ENCODE measurements at places on chromosomes 12 and 14. TPM values are rescaled to one million over a fixed set of nuclear protein-coding genes. Genes with fewer than 3 reads are reported as not detected.

DNA sequence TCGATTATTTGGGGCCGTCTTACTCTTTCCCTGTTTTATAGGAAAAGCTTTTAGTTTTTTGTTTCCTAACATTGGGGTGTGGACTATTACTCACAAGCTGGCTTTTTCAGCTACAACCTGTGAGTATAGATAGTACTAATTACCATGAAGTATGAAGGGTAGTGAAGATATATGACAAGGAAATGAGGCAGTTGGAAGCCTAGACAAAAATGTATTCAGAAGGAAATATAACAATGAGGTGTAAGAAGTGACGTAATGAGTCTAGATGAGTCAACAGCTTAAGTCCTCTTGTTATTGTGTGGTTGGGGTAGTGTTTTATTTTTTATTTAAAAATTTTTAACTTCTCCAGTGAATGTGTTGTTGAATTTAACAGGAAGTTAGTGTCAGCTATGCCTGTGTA is 804.5 kb downstream of the NRXN3 start:
- no peak for DNase-seq

DNA sequence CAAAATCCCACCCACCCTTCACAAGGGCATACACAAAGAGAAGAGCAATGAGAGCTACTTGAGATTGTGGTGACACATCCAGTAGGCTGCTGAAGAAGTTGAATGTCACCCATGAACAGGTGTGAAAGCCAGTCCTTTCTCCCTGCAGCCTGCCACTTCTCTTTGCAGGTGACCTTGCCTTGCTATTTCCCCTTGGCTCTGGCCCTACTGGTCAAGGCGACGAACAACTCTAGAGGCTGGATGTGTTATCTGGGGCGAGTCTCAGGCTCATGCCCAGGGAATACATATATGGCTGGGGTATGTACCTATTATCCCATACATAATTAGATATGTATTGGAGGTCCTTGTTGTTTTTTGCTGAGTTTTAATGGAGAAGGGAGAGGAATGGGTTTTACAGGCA is 70.2 kb upstream of the EGLN3 start:
- DNase-seq: no peak

GRCh38 chr14:98348505-98348904 is 923.5 kb downstream of the BCL11B start:
- no peak for DNase-seq

- no peak for DNase-seq
These were observed 19.1 kb downstream of the BBOF1 start for GRCh38 chr14:74038020-74038859.

DNA sequence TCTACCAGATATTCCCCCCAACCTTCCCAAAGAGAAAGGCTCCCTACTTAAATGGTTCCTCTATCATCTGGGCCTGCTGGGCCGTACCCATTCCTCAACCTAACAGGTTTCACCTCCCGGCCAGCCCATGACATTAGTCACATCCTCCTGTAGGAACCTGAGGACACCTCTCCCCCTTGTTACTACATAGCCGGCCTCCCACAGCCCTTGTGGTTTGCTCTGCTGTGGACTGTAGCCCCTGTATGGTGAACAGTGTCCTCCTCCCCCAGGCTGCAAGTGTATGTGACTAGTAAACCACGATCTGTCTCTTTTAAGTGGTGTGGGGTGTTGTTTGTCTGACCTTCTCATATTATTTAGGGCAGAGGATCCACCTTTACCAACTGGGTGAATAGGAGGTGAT is 371.7 kb downstream of the RGS6 start:
- DNase-seq: no peak

DNA sequence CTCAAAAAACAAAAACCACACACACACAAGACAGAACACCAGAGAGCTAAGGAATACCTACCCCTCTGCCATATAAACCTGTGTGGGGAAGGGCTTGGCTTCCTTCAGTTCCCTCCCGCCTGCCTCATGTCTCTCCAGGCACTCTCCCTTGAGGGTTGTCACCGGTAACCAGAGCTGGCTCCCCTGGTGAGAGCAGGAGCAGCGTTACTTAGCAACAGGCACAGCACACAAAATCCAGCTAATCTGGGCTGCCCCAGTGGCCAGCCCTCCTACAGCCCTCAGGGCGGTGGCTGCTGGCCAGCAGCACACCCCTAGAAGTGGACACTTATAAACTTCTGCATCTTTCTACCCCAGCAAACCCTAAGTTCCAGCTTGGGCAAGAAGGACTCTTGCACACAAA is 21.6 kb upstream of the NR4A1 start:
- DNase-seq: no peak

GRCh38 chr12:94025068-94025467 is 123.3 kb upstream of the PLXNC1 start:
- no peak for DNase-seq

DNA sequence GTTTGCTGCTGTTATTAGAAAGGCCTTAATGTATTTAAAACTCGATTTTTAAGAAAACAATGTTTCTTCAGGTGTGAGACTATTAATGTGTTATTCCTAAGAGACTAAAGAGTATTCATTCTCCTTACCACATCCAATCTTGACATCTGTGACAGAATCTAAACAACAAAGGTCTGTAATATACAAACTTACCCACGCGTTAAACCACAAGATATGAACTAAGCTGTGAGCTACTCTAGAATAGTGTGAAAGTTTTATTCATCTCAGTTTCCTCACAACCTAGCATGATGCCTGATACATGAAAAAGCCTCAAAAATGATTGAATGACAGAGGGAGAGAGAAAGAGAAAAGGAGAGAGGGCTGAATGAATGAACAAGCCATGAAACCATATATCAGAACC is 117.3 kb upstream of the COCH start:
- no peak for DNase-seq

DNA sequence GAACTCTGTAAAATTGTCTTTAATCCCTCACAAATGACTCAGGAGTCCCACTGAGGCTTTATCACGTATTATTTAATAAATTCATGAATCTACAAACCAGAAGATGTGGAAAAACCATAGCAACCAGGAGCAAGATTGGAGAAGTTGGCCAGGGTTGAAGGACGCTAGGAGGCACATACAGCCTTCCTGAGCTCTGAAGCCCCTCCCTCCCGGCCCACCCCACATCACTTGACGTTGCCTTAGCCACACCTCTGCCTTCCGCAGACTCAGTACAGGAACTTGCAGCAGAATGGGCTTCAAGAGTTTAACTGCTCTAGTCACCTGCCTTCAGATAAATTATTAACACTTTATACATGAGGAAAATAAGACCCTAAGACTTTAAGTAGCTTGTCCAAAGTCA is 33.9 kb downstream of the SLC35F4 start:
- DNase-seq: peak; percentile 54

- DNase-seq: no peak
These were observed 52.8 kb downstream of the PPM1H start for GRCh38 chr12:62882140-62882539.

DNA sequence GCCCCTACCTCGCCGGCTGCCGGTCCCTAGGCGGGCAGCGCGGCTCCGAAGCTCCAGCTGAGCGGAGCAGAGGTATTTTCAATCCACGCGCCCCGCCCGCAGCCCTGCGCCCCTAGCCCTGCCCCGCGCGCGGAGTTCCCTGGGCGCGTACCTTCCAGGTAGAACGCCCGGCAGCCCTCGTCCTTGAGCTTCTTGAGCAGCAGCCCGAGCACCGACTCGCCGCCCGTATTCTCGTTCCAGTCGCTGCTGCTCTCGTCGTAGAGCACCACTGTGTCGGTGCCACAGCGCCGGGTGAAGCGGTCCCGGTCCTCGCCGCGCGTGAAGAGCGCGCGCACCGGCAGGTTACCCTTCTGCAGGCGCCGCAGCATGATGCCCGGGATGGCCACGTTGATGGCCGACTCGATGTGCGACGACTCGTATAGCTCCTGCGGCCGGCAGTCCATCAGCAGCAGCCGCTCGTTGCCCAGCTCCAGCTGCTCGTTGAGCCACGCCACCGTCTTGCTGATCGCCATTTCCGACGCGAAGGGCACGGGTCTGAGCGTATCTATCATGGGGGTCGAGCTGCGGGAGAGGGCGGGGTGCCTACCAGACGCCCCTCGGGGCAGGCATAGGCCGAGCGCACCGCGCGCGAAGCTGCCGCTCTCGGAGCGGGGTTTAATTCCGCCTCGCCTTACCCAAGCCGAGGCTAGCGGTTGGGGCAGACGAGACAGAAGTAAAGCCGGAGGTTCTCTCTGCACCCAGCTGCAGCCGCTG is 636 bp downstream of the DUSP6 start:
- DNase-seq: no peak

- DNase-seq: no peak
These were observed 15.3 kb downstream of the ARID4A start for GRCh38 chr14:58313699-58314098.

- no peak for DNase-seq
These were observed 1.7 kb downstream of the ABCD2 start for GRCh38 chr12:39617887-39618286.

- DNase-seq: peak; percentile 14
These were observed 300.0 kb downstream of the AEBP2 start for GRCh38 chr12:19739195-19739776.

- DNase-seq: no peak
These were observed 55.3 kb upstream of the TMCC3 start for GRCh38 chr12:94705676-94706075.

- no peak for DNase-seq
These were observed 2.4 kb upstream of the NUMB start for GRCh38 chr14:73460691-73461127.

DNA sequence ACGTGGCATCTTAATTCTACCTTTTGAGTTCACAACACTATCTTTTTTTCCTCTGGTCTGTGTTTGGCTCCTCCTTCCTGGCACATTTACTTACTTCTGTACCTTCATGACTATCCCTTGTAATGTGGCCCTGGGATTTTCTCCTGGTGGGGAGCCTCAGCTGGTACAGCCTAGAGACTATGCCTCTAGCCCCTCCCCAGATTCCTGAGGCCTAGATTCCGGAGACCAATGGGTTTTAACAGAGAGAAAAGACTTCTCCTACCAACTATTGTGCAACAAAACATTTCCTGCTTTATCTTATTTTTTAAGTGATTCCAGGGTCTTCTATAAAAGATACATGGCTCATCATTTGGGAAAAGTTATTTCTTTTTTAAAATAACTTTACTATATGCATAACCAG is 216.2 kb upstream of the KRR1 start:
- no peak for DNase-seq

- DNase-seq: no peak
These were observed 65.0 kb downstream of the FOXN4 start for GRCh38 chr12:109244073-109244472.

DNA sequence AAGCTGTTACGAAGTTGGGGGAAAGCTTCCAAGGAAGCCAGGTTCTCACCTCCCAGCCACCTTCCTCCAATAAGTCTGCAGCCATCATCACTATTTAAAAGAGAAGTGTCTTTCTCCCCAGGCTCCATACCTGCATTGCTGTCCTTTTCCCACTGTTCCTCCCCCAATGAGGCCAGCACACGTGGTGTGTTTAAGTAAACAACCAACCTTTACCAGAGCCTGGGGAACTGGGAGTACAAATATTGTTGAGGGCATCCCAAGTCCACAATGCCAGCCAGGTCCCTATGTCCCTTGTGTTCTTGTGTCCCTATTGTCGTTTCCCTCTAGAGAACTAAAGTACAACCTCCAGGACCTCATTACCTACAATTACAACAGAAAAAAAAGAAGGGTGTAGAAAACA is 49.2 kb upstream of the PNMA1 start:
- no peak for DNase-seq

DNA sequence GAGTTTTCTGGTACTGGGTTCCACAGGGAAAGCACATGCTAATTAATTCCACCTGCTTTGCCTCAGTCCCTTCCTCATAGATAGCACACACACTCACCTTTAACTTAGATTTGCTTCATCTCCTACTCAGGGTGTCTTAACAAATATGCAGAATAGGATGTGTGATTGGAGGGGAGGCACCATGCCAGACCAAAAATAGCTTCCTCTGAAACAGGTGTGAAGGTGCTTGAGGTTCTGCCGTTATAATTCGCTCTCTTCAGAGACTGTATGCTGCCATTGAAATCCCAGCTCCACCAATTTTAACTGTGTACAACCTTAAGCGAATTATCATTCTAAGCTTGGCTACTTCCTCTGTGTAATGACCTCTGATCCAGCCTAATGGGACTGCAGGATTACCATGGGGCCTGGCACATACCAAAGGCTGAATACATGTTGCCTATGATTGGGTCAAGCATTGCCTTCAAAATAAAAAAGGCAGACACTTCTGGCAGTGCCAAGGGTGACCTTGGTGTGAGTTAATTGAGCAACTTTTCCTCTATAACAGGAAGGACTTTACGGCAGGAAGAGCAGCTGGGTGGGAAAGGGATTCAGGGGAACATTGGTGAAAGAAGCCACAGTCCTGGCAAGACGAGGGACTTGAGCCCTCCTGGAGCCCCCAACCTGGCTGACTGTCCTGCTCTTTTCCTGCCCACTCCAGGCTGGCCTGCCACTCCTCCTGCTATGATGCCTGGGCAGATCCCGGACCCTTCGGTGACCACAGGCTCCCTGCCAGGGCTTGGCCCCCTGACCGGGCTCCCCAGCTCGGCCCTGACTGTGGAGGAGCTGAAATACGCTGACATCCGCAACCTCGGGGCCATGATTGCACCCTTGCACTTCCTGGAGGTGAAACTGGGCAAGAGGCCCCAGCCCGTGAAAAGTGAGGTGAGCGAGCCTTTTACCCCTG is 9.7 kb downstream of the JDP2 start:
- no peak for DNase-seq

DNA sequence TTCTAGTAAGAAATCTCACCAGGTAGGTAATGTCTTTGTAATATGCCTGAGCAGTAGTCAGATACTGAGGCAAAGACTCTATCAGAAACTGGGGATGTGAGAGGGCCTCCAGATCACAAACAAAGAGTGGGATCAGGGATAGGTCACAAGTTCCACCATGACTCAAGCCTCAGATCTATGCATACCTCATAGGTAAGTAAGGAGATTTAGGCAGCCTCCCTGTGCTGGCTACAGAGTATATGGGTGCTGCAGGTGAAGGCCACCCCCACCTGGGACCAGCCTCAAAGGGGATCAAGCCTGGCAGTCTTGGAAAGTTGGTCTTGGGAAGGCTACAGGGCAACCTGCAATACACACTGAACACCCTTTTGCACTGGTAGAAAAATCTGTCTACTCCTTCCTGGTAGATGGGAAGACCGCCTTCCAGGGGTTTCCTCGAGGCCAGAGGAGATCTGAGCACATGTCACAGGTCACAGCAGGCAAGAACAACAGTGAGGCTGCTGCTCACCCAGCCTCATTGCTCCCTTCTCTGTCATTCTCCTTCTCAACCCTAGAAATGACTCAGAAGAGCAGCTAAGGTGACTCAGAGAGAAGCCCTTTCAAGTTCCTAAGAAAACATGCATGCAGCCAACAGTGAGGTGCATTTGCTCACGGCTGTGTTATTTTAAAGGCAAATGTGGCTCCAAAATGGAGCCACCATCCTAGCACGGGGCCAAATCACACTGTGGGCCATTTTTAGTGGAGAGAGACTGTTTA is 143.4 kb upstream of the CDKN3 start:
- peak; percentile 90 for DNase-seq

Gene PDE3A
- total RNA-seq: 1.8 TPM

Gene POTEM
- total RNA-seq: not detected

Gene RNF34
- total RNA-seq: 37.7 TPM

Gene TEX52
- not detected for total RNA-seq
